ENCODE measurements at places on chromosomes 4 and X.

DNA sequence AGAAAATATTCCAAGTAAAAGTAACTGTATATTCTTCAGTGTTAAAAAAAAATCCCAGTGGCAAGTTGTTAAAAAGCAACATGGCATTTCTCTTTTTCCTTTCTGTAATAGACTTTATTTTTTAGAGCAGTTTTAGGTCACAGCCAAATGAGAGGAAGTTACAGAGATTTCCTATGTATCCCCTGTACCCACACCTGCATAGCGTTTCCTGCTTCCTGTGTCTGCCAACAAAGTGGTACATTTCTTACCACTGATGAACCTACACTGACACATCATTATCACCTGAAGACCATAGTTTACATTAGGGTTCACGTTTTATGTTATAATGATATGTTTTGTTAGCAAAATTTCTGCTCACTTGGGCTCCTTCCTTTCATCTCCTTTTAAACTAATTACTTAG lies 124.7 kb downstream of the GPAT3 start:
- no peak for DNase-seq

DNA sequence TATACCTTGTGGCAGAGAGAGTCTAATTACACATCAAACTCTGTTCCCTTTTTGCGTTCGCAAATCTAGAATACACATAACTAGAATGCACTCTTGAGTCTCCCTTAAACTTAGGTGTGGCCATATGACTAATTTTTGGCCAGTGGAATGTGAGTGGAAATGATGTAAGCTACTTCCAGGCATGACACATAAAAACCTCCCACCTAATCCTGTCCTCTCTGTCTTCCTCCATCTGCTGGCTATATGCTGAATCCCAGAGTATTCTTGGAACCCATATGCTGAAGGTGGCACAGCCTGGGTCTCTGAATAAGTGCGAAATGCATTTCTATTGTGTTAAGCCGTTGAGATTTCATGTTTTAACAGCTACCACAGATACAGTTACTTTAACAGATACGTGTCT lies 269.9 kb upstream of the NRK start:
- no peak for DNase-seq

- no peak for DNase-seq
Observed at GRCh38 chrX:9710332-9710731, 55.3 kb downstream of the GPR143 start.

DNA sequence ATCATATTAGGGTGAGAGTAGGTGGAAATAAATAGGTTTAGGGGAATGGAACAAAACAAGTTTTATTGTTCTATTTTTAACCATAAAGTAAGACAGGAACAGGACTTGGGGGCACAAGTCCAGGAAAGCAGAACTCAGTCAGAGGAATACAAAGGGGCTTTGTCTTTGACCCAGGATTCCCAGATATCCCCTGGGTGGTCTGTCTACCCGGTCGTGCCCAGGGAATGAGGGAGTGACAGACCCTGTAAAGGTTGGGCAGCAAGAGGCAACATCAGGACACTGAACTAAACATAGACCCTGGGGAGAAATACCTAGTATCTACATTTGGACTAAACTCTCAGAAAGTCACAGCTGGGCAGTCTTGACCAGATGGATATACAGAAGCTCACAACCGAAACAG lies 50.6 kb downstream of the PTCHD1 start:
- no peak for DNase-seq

GRCh38 chr4:22483551-22483981 lies 32.3 kb downstream of the ADGRA3 start:
- DNase-seq, result no peak

DNA sequence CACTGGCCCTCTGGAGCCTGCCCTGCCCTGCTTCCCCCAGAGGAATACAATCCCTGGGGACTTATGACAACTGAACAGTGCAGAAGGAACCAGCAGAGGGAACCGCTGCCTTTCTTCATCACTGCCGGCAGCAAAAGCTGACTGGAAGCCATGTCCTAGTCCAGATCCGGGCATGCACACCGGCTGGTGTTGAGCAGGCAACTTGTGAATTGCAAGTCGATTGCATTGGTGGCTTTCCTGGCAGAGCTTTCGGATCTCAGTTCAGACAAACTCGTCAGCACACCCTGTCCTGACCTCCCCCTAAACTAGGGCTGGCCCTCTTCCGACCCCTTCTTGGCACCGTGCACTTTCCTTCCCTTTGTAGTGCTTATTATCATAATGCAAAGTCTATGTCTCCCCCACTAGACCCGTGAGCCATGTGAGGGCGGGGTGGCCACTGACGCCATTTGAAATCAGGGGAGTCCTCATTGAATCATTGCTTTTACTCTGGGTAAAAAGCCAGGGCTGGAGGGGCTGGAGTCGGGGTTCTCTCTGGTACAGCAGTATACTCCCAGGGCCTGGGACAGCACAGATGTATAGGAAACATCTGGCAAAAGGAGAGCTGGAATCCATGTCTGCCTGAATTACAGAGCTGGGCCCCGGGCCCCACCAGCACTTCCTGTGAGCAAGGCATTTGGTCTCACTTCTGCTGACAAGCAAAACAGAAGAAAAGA lies 1.8 kb downstream of the ARHGAP4 start:
- DNase-seq, result peak; percentile 61

DNA sequence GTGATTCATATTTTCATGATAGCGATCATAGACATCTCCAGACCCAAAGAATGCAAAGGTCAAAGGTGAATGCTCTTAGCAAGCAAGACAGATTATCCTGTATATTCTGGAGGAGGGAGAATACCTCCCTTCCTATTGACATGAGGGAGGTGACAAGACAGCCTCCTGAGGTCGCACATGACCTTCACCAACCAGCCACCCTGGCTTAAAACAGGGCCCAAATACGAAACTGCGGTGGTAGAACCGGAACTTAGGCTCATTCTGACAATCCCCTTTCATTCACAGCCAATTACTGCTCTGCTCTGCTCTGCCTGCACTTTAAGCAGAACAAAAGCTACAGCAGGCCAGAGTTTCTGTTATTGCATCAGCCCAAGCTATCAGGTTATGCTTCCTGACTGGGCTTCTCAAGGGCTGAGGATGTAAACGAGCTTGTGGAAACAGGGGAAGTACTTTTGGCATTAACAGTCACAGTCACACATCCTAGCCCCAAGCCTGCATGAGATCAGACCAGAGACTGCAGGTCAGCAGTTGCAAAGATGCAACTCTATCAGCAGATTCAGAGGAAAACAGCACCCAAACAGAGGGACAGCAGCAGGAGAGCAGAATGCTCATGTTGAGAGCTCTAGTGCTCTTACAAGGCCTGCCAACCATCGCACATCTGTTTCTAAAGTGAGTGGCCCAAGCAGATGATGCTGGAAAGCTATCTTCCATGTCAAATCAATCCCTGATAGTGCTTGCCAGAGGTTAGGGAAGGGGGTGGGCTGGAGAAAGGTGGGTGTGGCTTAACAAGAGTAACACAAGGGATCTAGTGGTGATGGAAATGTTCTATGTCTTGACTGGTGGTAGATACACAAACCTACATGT lies 51.3 kb upstream of the MAP3K15 start:
- no peak for DNase-seq

DNA sequence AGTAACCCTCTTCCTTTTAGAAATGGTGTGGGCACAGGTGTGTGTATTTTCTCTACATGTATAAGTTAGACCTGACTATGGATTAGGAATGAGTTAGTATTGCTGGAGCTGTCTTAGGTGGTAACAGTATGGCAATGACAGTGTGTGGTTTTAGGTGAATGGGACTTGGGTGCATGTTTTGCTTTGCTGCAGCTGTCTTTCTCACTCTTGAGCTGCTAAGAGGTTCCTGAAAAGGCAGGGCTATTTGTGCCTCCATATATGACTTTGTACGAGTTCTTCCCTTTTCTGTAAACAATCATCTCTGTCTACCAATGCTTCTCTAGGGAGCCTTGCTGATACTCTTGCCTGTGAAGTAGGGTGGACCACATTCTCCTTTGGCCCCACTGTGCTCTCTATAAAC lies 234.8 kb upstream of the HHIP start:
- no peak for DNase-seq

GRCh38 chr4:153542131-153542530 lies 76.0 kb downstream of the TMEM131L start:
- no peak for DNase-seq

DNA sequence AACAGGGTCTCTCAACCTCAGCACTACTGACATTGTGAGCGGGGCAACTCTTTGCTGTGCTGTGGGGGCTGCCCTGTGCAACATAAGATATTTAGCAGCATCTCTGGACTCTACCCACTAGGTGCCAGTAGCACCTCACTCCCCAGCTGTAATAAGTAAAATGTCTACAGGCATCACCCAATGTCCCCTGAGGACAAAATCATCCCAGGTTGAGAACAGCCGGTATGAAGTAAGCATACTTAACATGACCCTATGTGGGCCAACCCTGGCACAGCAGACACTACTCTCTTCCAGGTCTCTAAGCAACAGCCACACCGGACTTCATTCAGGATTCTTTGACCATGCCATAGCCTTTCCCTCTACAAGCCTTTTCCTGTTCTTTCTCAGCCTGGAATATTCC lies 10.5 kb upstream of the MGST2 start:
- no peak for DNase-seq

DNA sequence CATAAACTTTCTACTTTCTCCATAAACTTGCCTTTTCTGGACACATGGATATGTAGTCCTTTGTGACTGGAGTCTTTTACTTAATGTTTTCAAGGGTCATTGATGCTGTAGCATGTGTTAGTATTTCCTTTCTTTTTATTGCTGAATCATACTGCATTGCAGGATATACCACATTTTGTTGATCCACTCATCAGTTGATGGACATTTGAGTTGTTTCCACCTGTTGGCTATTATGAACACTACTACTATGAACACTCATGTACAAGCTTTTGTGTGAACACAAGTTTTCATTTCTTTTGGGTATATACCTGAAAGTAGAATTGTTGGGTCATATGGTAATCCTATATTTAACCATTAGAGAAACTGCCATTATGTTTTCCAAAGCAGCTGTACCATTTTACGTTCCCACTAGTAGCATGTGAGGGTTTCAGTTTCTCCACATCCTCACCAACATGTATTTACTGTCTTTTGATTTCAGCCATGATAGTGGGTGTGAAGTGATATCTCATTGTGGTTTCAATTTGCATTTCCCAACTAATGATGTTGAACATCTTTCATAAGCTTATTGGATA lies 26.3 kb upstream of the GPM6B start:
- DNase-seq, result no peak

Data from NCI-H1092 (cell line).